ENCODE measurements at places on chromosomes 5 and 9. TPM values are rescaled to one million over a fixed set of nuclear protein-coding genes. Genes with fewer than 3 reads are reported as not detected.

The PRELID2 gene
- 9.7 TPM for total RNA-seq

The HAVCR2 gene
- 0.92 TPM for total RNA-seq

The TXNDC8 gene
- not detected for total RNA-seq

DNA sequence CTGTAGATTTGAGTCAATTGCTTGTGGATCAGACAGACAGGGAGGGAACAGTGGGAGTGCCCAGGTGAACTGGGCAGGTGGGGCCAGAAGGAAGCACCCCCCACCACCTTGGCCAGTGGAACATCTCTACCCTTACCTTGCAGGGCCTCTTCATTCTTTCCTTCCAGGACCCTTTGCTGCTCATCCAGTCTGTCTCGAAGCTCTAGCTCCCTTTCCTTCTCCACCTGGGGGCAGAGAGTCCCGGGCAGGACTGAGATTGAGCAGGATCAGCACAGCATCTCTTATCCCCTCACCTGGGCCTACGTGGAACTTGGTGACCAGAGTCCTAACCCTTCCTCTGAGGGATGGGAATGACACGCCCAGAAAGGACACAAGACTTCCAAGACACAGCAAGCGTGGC, 25.0 kb downstream of the CCDC69 start:
- DNase-seq, result peak; percentile 7

GRCh38 chr5:168346417-168346816, 55.0 kb downstream of the WWC1 start:
- no peak for DNase-seq

DNA sequence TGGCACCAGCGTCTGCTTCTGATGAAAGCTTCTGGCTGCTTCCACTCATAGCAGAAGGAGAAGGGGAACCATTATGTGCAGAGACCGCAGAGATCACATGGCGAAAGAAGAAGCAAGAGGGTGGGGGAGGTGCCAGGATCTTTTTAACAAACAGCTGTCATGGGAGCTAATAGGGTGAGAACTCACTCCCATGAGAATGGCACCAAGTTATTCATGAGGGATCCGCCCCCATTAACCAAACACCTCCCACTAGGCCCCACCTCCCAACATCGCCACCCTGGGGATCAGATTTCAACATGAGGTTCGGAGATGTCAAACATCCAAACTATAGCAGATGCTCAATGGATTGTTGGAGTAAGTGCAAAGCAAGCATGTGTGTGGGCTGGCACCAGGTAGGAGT, 125.8 kb upstream of the SLIT3 start:
- no peak for DNase-seq

All from pancreas (tissue), 10 donors.